Activated T-helper 1 cell treated with anti-CD3 and anti-CD28 coated beads, Interleukin-12 subunit alpha, Interleukin-12 subunit beta, Interleukin-2, Interleukin-4 antibody, amounts not matched to agents 30 ng/mL and 10 ng/mL and 1 ng/mL, durations not matched to agents 14 hours and 24 hours and 36 hours (primary cell): ENCODE measurements at places on chromosomes 1 and 21. TPM values are rescaled to one million over a fixed set of nuclear protein-coding genes. Genes with fewer than 3 reads are reported as not detected.

OR2L2 gene
- 0.07 and 0.08 TPM in 2 replicates for total RNA-seq

COL6A2 gene
- total RNA-seq, result 1.4 and 2.1 TPM in 2 replicates

RGS4 gene
- not detected in 2 replicates for total RNA-seq

C1orf53 gene
- 0.81 and 1.3 TPM in 2 replicates for total RNA-seq

CSF1 gene
- total RNA-seq, result 269 and 275 TPM in 2 replicates

PPIAL4G gene
- total RNA-seq, result 0.05 TPM in 1 of 2 replicates, not detected in the other

GBP4 gene
- 36.8 and 37.5 TPM in 2 replicates for total RNA-seq

ABCA4 gene
- 0.29 TPM in 1 of 2 replicates, not detected in the other for total RNA-seq

CFAP57 gene
- not detected in 2 replicates for total RNA-seq

HFM1 gene
- not detected in 2 replicates for total RNA-seq

PBX1 gene
- total RNA-seq, result not detected in 2 replicates

KLF17 gene
- not detected in 2 replicates for total RNA-seq

FTCD gene
- 0.56 and 0.62 TPM in 2 replicates for total RNA-seq

KCNK2 gene
- not detected in 2 replicates for total RNA-seq

CFHR1 gene
- total RNA-seq, result not detected in 2 replicates

ERG gene
- not detected in 2 replicates for total RNA-seq

NKAIN1 gene
- total RNA-seq, result not detected in 2 replicates

PHC2 gene
- total RNA-seq, result 36.7 and 40.1 TPM in 2 replicates

HOOK1 gene
- total RNA-seq, result 1.8 and 2.4 TPM in 2 replicates

TMEM82 gene
- not detected in 2 replicates for total RNA-seq

ZP4 gene
- total RNA-seq, result not detected in 2 replicates

NBPF20 gene
- 1.2 TPM in 2 replicates for total RNA-seq

OR10Z1 gene
- total RNA-seq, result not detected in 2 replicates

FASLG gene
- total RNA-seq, result 113 and 114 TPM in 2 replicates

VPS72 gene
- total RNA-seq, result 90.0 and 96.4 TPM in 2 replicates

NGF gene
- total RNA-seq, result not detected in 2 replicates

WDR77 gene
- total RNA-seq, result 61.3 and 62.5 TPM in 2 replicates
